Stimulated activated CD4-positive, alpha-beta T cell treated with anti-CD3 and anti-CD28 coated beads, Interleukin-12 subunit alpha, Interleukin-12 subunit beta, amount 100 ng/mL, for 24 hours (primary cell): ENCODE measurements at places on chromosomes 5 and 9.

- no peak for DNase-seq
These were observed 1383.0 kb upstream of the C9orf72 start for GRCh38 chr9:28956116-28956880.

- no peak for DNase-seq
These were observed 304.6 kb downstream of the ACTL7B start for GRCh38 chr9:108551030-108551841.

GRCh38 chr9:130664251-130665028 lies at the start of gene PRDM12:
Gene PRDM12, plus strand, starts transcription at chr9:130664594. Its CDS starts 60 bp downstream, at chr9:130664654.
- DNase-seq = no peak

DNA sequence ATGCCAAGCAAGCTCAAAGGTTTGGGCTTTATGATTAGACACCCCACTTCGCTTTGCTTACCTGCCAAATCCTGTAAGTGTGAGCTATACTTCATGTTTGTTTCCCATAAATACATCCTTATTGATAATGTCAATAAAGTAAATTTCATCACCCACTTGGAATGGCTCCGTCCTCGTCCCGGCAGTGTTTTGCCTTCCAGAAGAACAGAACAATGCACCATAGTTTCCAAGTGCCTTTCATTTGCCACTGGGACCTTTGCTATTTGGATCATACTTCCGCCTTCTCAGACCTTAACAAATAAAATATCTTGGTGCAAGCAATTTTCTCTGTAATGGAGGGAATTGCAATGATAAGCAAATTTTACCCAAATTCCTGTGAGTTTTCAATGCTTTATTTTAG lies 229.3 kb downstream of the PIK3R1 start:
- DNase-seq = no peak

DNA sequence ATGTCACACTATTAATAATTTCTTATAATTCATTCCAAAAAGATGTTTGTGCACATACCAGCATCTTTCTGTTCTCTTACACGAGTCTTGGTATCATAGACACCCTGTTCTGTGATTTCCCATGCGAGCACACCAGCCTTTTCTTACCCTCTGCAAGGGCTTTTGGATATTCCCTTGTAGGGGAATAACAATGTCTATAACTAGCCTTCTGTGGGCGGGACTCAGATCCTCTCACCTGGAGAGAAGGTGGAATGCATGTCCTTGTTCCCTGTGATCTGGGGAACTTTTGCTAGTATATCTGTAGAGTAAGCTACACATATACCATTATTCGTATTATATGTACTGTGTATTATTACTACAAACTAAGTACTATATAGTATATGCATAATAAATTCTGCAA lies 44.8 kb downstream of the EHMT1 start:
- DNase-seq = no peak

GRCh38 chr9:6144947-6145346 lies 70.7 kb upstream of the IL33 start:
- DNase-seq = no peak

GRCh38 chr9:126830827-126831226 lies 26.0 kb downstream of the ZBTB43 start:
- DNase-seq = no peak

GRCh38 chr5:163259495-163259894 lies 177.9 kb upstream of the CCNG1 start:
- DNase-seq = no peak

GRCh38 chr5:2038321-2039179 lies 155.8 kb upstream of the IRX4 start:
- DNase-seq = peak; percentile 24
